ENCODE measurements at places on chromosomes 11 and 22.
A peak's percentile ranks its signal among the peaks of the same experiment; 100 is the strongest.

- DNase-seq, result no peak
Observed at GRCh38 chr22:25098445-25099081, 101.1 kb upstream of the CRYBB3 start.

GRCh38 chr11:61357233-61357893 lies 4.3 kb downstream of the CYB561A3 start:
- DNase-seq, result no peak

DNA sequence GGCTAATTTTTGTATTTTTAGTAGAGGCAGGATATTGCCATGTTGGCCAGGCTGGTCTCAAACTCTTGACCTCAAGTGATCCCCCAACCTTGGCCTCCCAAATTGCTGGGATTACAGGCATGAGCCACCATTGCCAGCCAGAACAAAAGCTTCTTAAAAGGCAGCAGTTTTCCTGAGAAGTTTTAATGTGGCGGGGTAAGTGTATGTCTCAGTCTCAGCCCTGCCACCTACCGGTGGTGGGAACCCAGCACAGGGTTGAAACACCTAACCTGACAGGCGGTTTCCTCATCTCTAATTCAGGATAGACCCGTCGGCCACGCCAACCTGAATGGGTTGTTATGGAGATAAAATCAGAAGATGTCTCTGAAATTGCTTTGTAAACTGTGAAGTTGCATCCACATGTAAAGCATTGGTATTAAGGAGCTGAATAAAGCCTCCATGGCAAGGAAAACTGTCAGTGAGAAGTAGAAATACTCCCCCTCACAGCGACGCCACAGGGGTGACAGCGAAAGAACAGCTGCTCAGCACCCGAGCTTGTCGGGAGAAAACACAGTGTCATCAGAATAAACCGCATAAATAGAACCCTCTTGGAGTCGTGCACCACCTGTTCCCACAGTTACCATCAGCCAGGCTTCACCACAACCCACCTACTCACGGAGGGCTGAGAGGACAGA lies 165.9 kb upstream of the NCAM1 start:
- DNase-seq, result no peak

- no peak for DNase-seq
Observed at GRCh38 chr11:128318856-128319474, 268.4 kb downstream of the ETS1 start.

DNA sequence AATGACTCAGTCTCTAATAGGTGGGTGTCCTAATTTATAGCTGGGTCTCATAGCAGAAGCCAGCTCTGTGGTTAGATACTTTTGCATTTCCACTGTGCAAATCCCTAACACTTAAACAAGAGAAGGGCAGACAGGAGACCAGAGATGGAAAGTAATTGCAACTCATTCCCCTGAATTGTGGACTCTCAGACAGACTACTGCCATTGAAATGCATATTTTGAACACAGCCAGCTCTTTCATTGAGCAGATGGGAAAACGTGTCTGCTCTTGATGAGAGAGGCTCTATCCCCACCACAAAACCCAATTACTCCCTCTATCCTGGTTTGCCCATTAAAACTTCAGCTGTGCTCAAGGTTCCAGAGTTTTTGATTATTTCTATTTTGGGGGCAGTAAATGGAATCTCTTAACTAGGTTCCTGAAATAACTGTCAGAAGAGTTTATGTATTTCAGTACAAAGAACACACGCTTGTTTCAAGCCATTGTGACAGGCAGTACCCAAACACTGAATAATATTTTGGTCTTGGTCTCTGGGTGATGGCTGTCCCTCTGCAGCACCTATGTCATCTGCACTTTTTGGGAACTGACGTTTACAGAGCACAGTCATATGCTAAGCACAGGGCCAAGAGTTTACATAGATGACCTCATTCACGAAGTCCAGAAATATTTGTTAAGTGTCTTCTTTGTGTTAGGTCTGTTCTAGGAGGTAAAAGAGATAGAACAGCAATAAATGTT lies 41.7 kb downstream of the FAM227A start:
- DNase-seq, result no peak

DNA sequence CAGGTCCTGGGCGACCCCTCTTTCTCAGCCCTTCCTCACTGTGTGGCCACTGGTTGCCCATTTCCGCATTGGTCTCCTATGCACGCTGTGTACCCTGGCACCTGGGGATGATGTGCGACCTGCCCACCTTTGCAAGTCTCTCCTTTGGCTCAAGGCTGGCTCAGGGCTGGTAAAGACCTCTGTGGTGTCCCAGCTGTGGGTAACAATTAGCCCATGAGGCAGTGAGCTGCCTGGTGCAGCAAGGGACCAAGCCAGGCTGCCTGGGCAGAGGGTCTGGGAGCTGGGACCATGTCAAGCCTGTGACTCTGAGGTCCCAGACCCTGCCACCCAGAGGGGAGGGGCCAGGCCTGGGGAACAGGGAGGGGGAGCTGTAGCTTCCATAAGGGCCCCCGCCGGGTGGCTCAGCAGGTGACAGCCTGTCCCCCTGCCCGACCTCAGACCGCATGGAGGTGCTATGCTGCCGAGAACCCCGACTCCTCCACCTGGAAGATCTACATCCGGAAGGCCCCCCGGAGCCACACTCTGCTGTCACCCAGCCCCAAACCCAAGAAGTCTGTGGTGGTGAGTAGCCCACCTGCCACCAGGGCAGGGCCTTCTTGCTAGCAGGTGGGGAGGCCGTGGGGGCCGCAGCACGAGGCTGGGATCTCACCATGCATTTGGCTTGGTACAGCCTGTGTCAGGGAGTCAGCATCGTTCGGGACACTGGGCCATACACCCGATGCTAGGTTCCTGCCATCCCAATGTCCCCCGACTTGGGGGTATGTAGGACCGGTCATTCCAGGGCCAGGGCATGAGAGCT lies 112.5 kb downstream of the KCNQ1OT1 start:
- DNase-seq, result no peak

GRCh38 chr11:47886096-47886495 lies 37.9 kb upstream of the NUP160 start:
- DNase-seq, result peak; percentile 43

- DNase-seq, result no peak
Observed at GRCh38 chr11:35214226-35214770, 75.3 kb downstream of the CD44 start.

DNA sequence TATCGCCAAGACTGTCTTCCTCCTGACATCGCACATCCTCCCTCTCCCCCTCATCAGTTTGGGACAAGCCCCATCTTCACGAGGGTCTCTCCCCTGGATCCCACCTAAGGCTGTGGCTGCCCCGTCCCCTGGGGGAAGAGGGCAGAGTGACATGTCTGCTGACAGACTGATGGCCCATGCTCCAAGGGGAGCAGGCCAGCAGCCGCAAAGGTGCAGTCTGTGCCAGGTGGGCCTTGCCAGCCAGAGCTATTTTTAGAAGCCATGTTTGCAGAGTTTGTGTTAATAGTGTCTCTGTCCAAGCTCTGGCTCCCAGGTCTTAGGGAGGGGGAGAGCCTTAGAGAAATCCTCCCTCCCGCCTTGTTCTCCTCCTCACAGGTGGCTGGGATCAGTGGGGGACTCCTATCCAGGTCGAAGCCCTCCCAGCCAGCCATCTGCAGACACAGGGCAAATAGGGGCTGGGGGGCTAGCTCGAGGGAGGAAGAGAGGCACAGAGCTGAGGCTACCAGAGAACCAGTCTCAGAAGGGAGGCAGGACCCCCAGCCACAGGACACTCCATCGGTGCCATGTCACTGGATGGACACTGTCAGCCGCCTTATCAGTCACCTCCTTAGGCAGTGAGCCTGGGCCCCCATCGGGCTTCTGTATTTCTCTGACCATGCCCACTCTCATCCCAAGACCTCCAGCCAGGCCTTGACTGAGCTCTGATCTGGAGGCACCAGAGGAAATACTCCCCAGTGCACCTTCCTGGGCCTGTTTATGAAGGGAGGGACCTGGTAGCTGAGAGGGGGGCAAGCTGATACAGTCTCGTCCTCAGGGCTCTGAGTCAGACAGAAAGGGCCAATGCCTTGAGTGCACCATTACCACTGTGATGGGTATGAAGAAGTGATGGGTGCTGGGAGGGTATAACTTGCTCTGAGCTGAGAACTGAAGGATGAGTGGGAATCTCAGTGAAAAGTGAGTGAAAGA lies 49.3 kb downstream of the CHRDL2 start:
- DNase-seq, result no peak

DNA sequence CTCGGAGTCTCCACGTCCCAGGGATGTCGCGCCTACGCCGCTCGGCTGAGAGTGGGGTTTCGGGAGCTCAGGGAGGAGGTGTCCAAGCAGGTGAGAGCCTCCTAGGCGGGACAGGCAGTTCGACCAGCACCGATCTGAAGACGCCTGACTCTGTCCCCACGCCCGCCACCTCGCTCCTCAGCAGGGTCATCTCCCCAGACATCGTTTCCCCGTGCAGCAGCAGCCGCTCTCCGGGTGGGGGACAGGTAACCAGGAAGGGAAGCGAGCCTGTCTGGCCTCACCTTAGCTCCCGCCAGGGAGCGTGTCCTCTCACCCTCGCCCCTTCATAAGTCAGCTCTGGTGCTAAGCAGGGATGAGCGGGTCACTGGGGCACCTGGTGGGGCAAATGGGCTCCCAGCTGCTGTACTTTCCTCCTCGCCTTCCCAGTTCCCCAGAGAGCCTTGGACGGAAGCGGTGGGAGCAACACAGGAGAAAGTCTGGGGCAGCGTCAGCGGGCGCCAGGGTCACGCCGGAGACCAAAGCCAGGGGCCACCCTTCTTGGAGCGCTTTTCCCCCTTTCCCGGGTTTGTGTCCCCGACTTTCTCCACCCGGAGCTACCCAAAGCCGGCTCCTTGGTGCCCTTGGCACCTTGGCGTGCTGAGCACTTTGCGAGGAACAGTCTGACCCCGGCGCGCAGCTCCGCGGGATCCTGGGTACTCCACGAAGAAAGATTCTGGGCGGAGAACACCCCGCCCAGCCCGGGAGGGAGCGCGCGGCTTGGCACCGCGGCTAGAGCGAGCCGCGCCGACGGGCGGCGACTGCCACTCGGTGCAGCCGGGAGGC lies 1.6 kb downstream of the SPON1 start:
- no peak for DNase-seq

- DNase-seq, result no peak
Observed at GRCh38 chr11:88051396-88051795, 123.8 kb downstream of the RAB38 start.

DNA sequence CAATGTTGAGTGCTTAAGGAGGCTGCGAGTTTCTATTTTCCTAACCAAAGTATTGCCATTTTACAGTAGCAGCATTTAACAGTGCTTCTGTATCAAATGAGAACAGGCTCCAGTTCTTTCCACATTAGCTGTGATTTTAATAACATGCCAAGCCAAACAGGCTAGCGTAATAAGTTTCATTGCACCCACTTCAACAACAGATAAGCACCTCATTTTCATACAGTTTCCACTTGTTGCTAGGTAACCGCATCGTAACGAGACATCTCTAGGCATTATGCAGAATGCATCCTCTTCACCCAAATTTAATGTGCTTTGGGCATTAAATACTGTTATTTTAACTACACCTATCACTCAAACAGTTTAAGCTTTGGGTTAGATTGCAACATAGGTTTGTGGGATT lies 79.0 kb downstream of the CADM1 start:
- DNase-seq, result no peak

- DNase-seq, result no peak
Observed at GRCh38 chr11:98234698-98235097, 786.1 kb upstream of the CNTN5 start.

DNA sequence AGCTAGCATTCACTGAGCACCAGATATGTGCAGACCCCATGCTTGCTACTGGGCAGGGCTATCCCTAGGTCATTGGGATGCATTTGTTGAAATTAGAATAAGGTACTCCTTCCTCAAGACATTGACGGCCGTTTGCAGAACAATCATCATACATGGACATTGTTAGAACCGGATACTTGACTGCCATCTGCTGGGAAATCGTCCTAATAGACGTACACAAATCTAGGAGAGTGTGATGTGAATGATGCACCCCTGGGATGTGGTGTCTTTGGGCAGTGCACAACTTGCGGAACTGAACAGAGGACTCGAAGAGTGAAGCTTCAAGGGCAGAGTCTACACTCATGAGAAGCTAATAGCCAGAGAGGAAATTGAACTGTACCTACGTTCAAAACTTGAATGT lies 35.9 kb downstream of the MYO18B start:
- no peak for DNase-seq

DNA sequence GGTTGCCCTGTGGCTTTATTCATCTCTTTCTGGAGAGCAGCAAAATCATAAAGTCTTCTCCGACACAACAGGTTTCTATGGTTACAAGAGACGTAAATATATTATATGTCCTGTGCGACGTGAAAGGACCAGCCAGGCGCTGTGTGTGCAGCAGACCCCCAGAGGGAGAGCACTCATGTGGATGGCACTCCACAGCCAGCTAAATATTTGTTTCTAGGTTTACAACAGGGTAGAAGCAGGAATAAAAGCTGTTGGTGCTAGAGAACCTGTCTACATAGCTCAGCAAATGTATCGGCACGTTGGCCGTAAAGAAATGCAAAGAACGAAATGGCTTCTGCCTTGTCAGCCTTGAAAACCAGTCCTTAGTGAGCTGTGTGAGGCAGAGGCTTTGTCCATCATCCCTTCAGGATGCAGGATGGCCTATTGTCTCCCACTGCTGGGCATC lies 133.8 kb upstream of the PITPNB start:
- DNase-seq, result no peak

DNA sequence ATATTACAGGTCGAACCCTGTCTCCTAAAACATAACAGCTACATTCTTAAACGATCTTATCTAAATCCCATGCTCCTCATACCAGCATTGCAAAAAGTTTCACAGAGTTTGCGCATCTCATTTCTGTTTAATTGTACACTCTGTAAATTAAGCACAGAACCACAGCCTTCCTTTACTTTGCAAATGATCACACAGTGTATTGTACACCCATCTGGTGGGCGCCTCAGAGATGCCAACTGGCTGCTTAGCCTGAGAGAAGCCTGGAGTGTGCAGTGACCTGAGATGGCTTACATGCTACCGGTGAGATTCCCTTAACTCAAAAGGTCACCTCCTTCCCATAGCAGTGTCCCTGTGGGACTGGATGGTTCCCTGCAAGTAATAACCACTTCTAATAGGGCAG lies 1077.3 kb downstream of the OPCML start:
- DNase-seq, result no peak

DNA sequence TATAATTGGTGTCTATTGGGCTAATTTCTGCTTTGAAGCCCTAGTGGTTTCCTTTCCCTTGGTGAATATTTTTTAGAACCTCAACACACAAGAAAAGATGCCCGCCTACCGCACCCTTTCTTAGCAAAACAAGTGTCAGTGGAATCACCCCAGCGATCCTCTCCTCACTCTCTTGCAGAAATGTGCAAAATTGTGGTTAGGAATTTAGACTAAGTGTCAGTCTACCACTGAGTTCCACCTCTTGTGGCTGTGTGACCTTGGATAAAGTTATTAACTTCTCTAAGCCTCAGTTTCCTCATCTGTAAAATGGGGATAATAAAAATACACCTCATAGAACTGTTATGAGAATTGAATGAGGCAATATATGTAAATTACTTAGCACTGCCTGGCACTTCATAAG lies 5.3 kb upstream of the JAML start:
- no peak for DNase-seq

Measured in forelimb muscle (tissue), 1 donor.